ENCODE measurements at places on chromosomes 6 and 20.
A peak's percentile ranks its signal among the peaks of the same experiment; 100 is the strongest.

GRCh38 chr6:5133943-5134342 lies 48.8 kb downstream of the PPP1R3G start:
- no peak for DNase-seq

GRCh38 chr20:49433333-49433732 lies 49.1 kb downstream of the KCNB1 start:
- DNase-seq = no peak

GRCh38 chr6:163729127-163729872 lies 314.8 kb downstream of the QKI start:
- DNase-seq = no peak

GRCh38 chr6:5562277-5562676 lies 301.0 kb downstream of the FARS2 start:
- no peak for DNase-seq

DNA sequence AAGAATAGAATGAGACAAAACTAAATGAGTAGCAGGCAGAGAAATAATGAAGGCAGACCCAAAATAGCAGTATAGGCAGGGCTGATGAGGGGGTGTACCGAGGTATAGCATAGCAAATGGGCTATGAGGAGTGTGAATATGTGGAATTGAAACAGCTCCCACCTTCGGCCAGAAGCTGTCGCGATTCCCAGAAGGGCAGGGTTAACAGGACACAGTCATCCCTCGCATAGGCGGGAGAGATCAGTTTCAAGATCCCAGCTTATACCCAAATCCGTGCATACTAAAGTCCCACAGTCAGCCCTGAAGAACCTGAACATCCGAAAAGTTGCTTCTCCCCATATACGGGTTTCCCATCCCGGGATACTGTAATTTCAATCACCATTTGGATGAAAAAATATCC lies 82.7 kb downstream of the PTPRK start:
- no peak for DNase-seq

DNA sequence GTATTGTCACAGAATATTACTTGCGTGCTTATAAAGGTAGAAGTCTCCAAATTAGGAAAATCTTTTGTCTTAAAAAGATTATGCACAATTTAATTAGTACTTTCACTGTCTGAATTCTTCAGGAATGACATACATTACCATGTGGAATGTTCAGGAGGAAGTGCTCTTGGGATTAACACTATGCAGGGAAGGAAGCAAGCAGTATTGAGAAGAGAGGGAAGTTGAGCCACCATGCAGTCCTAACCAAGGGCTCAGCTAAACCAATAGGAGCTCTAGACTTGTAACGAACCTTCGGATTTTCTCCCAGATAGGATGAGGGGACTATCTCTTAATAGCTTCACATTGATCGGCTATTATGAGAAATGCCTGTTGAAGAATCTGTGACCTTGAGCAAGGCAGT lies 918.4 kb upstream of the MANEA start:
- DNase-seq = no peak

- no peak for DNase-seq
Observed at GRCh38 chr6:12295558-12296254, 5.5 kb downstream of the EDN1 start.

DNA sequence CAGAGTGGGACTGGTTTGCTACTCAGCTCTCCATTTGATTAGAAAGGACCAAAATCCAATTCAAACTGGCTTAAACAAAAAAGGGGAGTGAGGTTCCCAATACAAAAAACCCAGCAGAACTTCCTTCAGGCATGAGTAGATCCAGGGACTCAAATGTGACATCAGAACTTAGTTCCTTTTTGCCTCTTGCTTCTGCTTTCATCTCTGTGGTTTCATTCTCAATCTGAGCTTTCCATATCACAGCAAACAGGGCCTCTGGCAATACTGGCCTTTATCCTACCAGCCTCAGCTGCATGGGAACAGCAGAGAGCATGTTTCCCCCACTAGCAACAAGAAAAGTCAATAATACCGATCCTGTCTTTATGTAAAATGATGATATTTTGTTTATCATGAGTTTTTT lies 28.6 kb upstream of the PRELID3B start:
- no peak for DNase-seq

- DNase-seq = no peak
Observed at GRCh38 chr6:1094306-1094705, 217.6 kb upstream of the FOXQ1 start.

DNA sequence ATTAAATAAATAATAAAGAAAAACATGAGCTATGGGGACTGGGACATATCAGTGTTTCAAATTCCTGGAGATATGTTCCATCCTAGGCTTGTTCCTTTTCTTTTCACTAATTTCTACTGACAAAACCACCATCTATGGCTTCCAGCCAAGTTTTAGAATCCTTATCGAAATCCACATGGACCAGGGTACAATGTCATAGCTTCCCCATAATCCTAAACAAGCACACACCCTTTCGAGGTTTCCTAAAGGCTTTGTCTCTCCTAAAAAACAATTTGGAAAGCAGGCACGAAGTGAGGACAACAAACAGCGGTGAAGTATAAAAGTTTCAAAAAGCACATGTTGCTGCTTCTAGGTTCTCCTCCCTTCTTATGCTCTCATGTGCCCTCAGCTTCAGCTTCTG lies 13.3 kb upstream of the DST start:
- no peak for DNase-seq

- DNase-seq = no peak
Observed at GRCh38 chr6:107708435-107708834, 115.7 kb downstream of the SCML4 start.

DNA sequence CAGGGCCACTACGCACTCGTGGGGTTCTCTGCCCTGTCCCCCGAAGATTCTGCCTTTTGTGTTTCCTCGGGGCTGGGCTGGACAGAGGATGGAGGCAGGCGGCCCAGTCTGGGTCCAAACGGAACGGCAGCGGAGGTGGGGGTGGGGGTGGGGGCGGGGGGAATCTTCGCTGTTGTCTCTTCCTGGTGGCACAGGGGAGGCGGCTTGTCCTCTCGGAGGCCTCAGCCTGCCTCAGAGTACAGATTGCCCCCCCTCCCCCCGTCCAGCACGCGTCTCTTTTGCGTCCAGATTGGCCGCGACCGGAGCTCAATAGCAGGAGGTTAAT lies 1.4 kb upstream of the INSM1 start:
- DNase-seq = no peak

DNA sequence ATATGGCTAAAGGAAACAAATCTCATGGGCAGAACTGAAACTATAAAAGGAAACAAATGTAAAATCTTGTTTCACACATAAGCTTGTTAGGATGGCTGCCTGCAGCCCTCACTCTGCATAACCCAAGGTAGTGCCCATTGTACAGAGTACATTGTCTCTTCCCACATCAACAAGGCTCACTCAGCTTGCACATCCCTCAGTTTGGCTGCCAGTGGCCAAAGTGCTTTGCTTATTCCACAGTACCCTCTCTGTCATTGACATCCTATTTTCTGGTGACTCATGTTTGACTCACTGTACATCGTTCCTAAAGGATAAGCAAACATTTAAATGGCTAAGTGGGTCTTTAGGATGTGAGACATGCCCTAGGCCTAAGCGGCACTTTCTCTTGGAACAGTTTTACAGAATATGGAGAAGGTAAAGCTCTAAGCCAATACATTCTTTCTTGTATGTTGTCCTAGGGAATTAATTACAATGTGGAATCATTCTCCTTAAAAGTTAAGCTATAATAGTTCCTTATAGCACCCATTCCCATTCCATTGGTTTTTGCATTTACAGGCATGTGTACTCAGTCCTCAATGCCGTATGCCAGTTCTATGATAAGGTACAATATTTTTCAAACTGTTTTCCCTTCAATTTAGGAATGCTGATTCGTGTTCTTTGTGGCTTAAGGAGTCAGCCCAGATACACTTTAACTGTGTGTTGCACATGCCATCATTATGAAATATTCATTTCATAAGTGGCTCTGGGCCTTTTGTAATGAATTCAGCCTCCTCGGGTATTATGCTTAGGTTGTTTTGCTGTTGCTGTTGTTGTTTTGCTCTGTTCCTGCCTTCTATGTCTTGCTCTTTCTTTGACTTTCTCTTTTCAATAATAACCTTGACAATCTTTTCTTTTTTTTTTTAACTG lies 5.5 kb downstream of the ANKEF1 start:
- no peak for DNase-seq

DNA sequence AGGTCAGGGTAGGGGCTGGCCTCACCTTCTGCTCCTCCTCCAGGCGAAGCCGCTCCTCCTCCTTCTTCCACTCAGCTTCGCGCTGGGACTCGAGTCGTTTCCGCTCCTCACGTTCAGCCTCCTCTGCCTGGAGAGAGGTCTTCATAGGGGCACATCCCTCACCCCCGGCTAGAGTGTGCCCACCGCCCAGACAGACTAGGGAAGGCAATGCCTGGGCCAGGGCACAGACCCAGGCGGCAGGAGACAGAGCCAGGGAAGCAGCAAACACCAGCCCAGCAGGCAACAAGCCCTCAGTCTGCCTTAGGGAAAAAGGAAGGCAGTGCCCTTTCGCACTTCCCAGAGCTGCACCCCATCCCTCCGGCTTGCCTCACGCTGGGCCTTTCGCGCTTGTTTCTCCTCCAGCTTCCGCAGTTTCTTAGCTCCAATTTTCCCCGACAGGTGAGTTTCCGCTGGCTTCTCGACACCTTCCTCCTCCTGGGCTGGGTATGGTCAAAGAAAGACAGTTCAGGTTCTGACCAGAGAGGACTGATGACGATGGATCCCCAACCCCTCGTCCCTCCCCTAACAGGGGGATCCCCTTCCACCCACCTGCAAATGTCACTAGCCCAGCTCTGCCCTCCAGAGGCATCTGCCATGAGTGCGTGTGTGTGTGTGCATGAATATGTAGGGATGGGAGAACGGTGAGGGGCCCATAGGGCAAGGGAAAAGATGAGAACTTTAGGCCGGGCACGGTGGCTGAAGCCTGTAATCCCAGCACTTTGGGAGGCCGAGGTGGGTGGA lies 4.3 kb downstream of the DDRGK1 start:
- DNase-seq = no peak

DNA sequence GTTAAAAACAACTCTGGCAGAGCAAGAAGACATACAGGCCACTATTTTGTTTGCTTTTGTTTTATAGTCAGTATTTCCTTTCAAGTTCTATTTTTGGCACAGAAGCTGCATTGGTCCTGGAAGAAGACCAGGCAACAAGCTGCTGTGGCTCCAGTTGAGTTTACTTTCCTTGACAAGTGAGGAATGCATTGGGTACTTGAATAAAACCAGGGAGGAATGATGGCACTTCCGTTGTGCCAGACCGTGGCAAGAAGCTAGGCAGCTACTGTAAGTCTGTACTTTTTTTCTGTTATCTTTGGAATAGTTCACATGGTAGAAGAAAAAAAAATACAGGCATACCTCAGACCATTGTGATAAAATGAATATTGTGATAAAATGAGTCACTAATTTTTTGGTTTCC lies 66.3 kb downstream of the NCOA3 start:
- no peak for DNase-seq

- DNase-seq = peak; percentile 72
Observed at GRCh38 chr6:87756858-87757257, 54.8 kb upstream of the AKIRIN2 start.

- no peak for DNase-seq
Observed at GRCh38 chr6:161963634-161964234, 689.9 kb upstream of the AGPAT4 start.

- DNase-seq = no peak
Observed at GRCh38 chr6:75397171-75397570, 96.4 kb downstream of the FILIP1 start.

- no peak for DNase-seq
Observed at GRCh38 chr6:124927806-124928205, 34.4 kb upstream of the RNF217 start.

- DNase-seq = no peak
Observed at GRCh38 chr20:50247196-50248094, 56.8 kb downstream of the CEBPB start.

DNA sequence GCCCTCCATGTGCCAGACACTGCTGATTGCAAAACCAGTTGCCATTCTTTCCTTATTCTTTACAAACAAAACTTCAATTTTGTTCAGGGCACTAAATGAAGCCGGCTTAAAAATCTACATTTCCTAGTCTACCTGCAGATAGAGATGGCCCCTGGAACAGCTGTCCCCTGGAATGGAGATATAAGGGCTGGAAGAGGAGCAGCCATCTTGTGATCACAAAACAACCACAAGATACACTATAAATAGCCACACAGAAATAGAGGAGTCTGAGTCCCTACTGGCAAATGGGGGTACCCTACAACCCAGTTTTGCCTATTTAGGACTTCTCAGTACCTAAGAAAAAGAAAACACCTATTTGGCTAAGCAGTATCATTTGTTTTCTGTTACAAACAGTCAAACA lies 115.9 kb upstream of the BEND6 start:
- DNase-seq = no peak

GRCh38 chr6:53647462-53648094 lies 18.0 kb downstream of the KLHL31 start:
- DNase-seq = peak; percentile 78

DNA sequence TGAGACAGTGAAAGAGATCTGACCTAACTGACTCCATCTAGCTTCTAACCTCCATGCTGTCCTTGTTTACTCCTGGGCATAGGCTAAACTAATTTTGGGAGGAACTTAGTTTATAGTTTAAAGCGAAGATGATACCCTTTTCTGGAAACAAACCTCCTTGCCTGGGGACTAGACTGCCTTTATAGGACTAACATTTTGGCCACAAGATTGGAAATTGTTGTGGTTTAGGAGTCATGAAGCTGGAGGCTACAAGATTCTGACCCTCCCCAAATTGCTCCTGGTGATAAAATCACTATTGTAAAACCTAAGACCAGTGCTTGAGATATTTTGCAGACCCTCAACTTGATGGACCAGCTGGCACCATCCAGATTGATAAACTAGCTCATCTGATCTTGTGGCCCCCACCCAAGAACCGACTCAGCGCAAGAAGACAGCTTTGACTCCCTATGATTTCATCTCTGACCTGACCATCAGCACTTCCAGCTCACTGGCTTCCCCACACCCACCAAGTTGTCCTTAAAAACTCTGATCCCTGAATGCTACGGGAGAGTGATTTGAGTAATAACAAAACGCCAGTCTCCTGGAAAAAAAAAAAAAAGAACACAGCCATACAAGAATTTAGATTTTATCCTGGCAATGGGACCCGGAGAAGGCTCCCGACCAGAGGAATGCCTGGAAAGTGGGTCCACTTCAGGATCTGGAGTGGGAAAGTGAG lies 63.0 kb downstream of the ABHD12 start:
- DNase-seq = no peak

DNA sequence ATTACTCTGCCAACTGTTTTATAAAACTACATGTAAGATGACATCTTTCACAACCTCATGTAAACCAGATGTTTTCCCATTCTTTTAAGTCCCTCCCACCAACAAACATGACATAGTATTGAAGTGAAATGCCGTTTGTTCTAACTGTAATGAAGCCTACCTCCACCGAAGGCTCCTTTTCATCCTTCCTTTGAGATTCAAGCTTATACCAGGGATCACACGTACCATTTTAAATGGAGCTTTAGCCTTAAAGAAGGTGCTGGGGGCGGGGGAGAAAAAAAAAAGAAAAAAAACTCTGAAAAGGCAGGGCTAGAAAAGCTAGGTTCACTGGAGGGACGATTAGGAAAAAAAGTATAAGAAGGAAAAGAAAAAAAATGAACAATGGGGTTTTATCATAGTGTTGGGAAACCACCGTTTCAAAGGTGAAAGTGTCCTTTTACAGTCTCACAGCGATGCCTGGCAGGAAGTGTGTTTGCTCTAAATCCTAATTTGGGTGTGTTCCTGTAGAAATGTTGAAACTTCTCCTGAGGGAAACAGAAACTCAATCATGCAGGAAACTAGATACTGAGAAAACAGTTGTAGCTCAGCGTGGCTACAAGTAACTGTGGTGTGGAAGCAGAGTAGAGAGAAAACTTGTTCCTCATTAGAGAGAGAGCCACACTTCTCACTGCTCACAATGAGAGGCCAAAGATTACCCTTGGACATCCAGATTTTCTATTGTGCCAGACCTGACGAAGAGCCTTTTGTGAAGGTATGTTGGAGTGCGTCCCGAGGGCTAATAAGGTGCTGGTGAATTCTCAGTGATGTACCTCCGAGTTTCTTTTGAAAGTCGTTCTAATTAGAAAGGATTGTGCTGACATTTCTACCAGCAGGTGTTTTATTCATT lies 37.6 kb upstream of the HINT3 start:
- DNase-seq = peak; percentile 29
